ENCODE measurements at places on chromosomes 2 and 18. TPM values are rescaled to one million over a fixed set of nuclear protein-coding genes. Genes with fewer than 3 reads are reported as not detected.

GRCh38 chr2:46320141-46320567 lies 22.9 kb downstream of the EPAS1 start:
- DNase-seq = no peak

GRCh38 chr2:199148076-199148845 lies 309.5 kb downstream of the SATB2 start:
- no peak for DNase-seq

DNA sequence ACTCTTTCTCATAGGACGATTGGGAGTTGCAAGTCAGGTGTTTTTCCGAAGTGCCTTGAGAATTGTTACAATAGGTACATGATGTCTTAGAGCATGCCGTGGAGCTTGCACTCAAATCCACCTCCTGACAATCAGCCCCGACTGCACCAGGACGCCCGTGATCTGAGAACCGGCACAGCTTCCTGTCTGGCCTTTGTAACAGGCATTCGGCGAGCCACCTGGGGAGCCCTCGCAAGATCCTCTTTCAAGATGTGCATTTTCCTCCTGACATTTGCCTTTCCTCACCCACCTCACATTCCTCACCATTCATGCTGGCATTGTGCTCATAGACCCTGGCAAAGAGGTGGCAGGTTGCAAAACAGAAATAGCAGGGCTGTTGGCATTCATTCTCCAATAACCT lies 427.3 kb downstream of the GALR1 start:
- DNase-seq = no peak

- peak; percentile 37 for DNase-seq
Observed at GRCh38 chr18:46250084-46250811, 146.1 kb downstream of the HAUS1 start.

DNA sequence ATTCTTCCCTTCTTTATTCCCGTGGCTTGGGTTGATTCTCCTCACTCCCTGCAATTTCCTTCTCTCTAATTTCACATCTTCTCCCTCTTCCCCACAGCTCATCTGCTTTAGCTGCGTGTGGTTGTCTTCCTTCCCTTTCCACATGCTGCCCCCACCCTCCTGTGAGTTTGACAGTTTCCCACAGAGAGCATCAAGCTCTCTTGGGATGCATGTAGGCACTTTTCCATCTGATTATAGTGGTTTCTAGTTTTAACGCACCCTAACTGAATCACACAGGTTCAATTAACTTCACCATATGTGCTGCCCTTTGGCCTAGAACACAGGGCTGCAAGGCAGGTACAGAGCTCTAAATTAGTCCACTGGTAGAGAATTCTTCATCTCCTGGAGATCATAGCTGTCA lies 110.5 kb downstream of the TACR1 start:
- no peak for DNase-seq

DNA sequence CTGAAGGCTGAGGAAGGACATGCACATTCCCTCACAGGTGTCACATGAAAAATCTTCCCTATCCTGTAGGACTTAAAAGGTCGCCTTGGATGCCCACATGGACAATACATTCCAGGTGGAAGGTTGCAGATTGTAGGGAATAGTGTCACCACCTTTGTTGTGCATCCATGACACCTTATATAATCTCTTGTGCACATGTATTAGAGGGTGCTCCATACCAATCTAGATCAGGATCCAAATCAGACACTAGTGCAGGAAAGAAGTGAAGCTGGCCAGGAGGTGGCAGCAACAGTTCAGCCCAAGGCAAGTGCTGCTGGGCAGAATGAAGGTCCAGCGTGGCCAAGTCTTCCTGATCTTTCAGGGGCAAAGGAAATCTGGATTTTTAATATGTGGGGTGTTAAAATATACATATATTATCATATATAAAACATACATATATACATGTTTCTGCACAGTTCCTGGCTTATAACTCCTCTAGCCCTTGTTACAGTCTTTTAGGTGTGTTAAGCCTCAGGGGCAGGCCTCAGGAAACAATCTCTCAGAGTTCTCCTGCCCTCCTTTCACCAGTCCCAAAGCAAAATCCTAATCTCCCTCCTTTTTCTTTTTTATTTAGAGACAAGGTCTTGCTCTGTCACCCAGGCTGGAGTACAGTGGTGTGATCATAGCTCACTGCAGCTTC lies 16.6 kb downstream of the NIF3L1 start:
- DNase-seq = peak; percentile 74

DNA sequence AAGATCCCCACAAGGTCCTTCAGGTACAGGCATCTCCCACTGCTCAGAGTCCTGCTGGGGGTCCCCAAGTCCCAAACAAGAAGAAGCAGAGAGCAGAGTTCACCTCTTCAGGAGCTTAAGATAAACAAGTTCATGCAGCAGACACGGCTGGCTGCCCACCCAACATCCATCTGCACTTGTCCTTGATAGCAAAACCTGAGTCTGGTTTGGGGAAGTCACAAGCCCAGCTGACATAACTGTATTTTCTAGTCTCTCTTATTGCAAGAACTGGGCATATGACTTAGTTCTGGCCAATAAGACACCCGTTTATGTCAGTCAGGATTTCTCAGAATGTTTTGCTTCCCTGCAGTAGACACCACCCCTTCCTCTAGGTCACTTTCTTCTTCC lies 31.8 kb downstream of the AFF3 start:
- DNase-seq = no peak

The SNED1 gene
- total RNA-seq = 26.0 TPM

GRCh38 chr18:6842081-6842480 lies 112.6 kb downstream of the ARHGAP28 start:
- DNase-seq = no peak

DNA sequence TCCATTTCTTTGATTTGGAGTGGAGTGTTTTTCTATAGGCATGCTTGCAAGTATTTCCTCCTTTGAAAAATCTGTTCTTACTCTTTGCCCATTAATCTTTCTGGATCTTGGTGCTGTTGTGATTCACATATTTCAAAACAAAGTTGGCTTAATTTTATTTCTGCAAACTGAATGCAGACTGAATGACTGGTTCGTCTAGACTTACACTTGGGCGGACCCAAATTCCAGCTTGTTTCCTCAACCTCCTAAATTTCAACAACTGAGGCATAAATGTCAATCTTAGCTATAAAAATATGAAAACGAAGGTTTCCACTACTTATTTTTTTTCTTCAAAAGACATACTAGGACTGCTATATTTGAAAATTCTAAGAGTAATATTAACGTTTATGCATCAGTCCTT lies 59.0 kb downstream of the ANKRD44 start:
- DNase-seq = no peak

DNA sequence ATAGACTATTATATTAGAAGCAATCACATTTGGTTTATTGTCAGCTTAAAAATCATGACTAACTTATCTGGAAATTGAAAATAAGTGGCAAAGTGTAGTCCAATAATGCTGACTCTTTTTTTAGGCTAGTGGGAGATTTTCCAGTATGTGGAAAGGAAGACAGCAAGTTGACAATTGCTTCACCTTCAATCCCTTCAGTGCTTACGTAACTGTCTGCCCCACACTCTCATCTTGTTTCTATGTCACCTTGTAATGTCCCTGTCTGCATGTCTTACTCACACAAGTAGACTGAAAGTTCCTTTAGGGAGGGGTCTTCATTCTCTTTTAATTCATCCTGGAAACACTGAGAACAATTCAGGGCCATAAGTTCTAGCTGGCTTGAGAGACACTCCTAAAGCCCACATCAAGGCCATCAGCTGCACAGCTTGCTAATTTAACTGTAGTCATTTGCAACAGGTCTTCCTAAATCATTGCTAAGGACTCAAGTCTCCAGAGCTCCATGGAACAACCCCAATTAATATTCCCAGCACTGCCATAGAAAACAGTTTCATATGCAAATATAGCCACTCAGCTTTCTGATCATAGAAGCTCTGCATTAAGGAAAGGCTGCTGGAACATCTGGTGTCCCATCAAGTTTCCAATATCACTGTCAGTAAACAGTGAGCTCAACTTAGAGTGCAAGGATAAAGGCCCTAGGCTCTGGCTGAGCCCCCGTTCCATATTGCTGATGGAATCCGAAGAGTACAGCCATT lies 230.5 kb downstream of the ETAA1 start:
- no peak for DNase-seq

- DNase-seq = no peak
Observed at GRCh38 chr2:24021122-24021998, 11.5 kb downstream of the MFSD2B start.

GRCh38 chr2:88813612-88814011 lies 122.1 kb downstream of the RPIA start:
- peak; percentile 3 for DNase-seq
